ENCODE measurements at places on chromosomes 3 and 15.

DNA sequence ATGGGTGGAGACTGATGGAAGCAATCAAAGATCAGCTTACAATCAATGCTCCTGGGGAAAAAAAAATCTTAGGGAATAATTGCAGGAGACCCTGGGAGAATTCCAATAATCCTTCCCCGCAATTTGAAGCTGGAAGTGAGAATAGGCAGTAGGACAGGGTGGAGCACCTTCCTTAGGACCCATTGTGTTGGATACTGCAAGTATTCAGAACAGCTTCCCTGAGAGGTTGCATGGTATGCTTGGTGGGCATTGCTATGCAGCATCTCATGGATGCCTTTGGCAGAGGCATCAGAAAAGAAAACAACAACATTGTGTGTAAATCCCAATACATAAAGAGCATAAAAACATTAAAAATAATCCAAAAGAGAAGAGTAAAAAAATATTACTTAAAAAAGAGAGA is 24.6 kb upstream of the DUT start:
- no peak for DNase-seq

- no peak for DNase-seq
Observed at GRCh38 chr3:189276444-189277219, 104.9 kb downstream of the TPRG1 start.

DNA sequence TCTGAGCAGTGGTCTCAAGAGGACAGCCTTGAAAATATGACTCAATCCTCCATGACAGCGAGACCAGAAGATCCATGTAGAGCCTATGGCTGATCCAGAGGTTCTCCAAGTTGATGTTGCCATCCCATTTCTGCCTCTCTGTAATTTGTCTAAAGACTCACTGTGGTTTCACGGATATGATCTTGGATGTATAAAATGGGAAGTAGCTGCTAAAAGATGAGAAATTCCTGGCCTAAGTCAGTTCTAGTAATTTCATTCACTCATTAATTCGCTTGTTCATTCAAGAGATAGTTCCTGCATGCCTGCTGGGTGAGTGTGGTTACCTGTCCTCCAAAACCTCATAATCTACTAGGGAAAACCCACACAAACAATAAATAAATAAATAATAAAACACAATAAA is 145.9 kb downstream of the TNIK start:
- DNase-seq, result no peak

- peak; percentile 74 for DNase-seq
Observed at GRCh38 chr3:42871592-42872196, 4.0 kb downstream of the CYP8B1 start.

DNA sequence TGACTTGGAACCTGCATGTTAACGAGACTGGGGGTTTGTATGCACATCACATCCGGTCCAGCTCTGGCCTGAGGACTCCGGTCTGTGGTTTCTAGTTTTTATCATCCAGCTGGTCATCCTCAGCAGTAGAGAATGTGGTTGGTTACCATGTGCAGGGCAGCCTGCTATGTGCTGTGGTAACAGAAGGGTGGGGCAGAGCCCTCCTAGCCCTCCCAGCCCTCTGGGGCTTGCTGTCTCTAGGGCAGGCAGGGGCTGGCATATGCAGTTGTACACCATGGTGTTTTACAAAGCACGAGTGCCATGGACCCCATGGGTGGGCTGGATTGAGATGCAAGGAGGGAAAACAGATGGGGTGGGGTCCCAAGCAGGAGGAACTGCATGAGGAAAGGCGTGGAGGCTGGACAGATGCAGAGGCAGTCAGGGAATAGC is 70.2 kb downstream of the APBA2 start:
- no peak for DNase-seq

Measured in BE2C (cell line).